ENCODE measurements at places on chromosomes 13 and 19.

GRCh38 chr19:45144431-45145269 lies 16.1 kb downstream of the NKPD1 start:
- DNase-seq = no peak

GRCh38 chr13:67515895-67516294 lies 285.8 kb upstream of the PCDH9 start:
- DNase-seq = no peak

DNA sequence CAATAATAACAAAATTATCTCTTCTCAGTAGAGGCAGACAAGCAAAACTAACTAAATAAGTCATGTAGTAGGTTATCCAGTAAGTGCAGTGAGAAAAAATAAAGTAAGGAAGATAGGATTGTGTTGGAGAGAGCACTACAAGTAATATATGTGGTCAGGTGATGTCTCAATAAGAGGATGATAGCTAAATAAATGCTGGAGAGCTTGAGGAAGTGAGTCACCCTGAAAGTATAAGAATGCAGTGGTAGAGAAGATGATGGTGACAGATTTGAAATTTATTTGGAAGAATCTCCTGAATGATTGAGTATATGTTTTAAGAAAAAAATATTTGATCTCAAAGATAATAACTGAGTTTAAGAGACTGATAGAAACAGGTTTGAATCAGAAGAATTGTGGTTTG lies 152.2 kb upstream of the PRR20A start:
- no peak for DNase-seq

DNA sequence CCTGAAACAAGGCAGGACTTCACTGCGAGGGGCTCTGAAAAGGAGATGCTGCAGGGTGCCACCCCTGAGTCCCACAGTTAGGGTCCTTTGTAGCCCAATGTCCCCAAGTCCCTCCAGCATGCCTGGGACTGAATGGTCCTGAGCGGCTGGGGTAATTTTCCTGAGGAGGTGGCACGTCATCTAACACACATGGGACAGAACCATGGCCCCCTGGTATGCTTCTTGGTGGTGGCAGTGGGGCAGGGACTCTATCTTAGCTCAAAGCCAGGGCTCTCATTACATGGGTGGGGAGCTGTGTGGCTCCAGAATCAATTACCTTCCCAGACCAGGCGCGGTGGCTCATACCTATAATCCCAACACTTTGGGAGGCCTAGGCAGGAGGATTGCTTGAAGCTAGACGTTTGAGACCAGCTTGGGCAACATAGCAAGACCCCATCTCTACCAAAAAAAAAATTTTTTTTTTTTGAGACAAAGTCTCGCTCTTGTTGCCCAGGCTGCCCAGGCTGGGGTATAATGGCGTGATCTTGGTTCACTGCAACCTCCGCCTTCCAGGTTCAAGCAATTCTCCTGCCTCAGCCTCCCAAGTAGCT lies 7.9 kb upstream of the SLC7A9 start:
- DNase-seq = no peak

GRCh38 chr19:45790942-45791341 lies 1.7 kb downstream of the DMWD start:
- DNase-seq = no peak

- no peak for DNase-seq
Observed at GRCh38 chr19:35077411-35078223, 36.1 kb downstream of the HPN start.

- DNase-seq = no peak
Observed at GRCh38 chr13:76790526-76790925, 95.7 kb downstream of the KCTD12 start.

- DNase-seq = no peak
Observed at GRCh38 chr13:94251831-94252608, 227.5 kb downstream of the DCT start.

- DNase-seq = no peak
Observed at GRCh38 chr19:50629801-50630200, 9.9 kb downstream of the SYT3 start.

DNA sequence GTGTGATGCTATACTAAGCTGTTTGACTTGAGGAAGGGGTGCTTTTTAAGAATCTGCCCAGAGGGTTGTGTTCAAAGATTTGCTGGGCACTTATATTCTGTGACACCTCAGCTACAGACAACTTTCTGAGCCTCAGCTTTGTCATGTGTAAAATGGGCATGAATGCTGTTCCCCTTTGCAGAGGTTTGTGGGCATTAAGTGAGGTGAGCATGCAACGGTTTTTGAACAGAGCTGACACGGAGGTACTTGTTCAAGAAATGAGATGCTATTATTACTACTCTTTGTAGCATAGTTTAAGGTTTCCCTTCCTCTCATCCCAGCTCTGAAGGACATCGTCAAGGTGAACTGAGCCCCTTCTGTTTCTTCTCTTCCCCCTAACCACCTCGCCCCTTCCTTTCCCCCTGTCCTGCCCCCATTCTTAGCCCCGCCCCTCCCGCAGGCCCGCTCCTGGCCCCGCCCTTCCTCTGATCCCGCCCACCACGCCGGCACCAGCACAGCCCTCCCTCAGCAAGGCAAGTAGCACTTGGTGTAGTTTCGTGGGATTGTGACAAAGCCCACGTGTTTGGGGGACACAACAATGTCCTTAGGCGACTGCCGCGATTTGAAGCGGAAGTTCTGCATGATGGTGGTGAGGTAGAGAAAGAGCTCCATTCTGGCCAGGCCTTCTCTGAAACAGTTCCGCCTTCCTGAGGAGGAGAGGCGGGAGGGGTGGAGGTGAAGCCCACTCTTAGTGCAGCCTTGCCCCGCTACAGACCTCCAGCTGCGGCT lies 26.1 kb upstream of the CYP2A7 start:
- no peak for DNase-seq

- no peak for DNase-seq
Observed at GRCh38 chr13:103876571-103876970, 810.4 kb upstream of the SLC10A2 start.

- peak; percentile 98 for DNase-seq
Observed at GRCh38 chr19:56105090-56105701, 15.9 kb downstream of the ZNF787 start.

DNA sequence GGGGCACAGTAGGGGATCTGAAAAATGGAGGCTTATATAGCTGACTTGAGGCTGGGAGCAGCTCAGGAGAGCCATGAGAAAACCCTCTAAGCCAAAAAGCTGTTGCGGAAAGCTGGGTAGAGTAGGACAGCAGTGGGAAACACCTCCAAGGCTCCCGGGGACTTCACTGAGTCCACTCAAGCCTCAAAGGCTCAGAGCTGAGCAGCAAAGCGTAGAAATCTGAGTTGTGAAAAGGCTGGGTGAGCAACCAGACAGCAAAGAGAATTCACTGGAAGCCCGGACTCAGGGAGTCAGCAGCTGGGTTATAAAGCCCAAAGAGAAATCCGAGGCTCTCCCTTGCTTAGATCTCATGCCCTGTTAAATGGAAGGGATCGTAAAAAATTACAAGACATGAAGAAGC lies 905.0 kb downstream of the EFNB2 start:
- DNase-seq = no peak

GRCh38 chr13:50152655-50153309 lies 137.5 kb downstream of the KCNRG start:
- no peak for DNase-seq

DNA sequence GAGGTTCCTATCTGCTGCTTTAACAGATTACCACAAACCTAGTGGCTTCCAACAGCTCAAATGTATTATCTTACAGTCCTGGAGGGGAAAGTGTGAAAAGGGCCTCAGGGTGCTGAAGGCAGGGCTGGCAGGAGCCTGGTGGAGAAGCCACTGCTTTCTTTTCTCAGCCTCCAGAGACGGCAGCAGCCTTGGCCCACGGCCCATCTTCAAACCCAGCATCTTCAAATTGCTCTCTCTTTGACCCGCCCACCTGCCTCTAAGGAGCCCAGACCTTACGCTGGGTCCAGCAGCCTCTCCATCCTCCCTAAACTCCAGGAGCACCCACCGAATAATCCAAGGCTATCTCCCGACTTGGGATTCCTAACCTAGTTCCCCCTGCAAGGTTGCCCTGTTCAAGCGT lies 35.6 kb downstream of the C13orf46 start:
- no peak for DNase-seq

GRCh38 chr19:35068941-35069634 lies 27.6 kb downstream of the HPN start:
- no peak for DNase-seq

GRCh38 chr13:33340631-33341030 lies 55.1 kb upstream of the STARD13 start:
- no peak for DNase-seq

GRCh38 chr19:33412601-33413425 lies 39.3 kb downstream of the CEBPG start:
- no peak for DNase-seq

DNA sequence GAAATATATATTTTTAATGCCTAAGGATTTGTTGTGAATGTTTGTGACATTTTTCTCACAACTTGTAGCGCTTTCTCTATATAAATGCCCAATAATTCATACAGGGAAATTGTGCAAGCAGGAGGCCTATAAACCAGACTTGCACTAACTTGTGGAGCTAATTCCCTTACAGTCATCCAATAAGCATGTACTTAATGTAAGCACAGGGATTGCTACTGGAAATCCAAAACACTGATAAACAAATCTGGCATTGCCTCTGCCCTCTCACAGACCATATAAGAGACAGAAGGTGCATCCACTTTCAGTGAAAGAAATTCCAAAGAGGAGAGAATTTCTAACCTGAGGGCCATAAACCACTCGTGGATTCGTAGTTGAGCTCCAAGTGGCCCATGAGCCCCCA lies 518.8 kb downstream of the MYO16 start:
- DNase-seq = no peak

GRCh38 chr13:60163478-60164233 lies at the start of gene DIAPH3:
Gene DIAPH3 (minus strand): TSS chr13:60163928. CDS start chr13:60163766, 162 bp downstream.
- DNase-seq = peak; percentile 84

DNA sequence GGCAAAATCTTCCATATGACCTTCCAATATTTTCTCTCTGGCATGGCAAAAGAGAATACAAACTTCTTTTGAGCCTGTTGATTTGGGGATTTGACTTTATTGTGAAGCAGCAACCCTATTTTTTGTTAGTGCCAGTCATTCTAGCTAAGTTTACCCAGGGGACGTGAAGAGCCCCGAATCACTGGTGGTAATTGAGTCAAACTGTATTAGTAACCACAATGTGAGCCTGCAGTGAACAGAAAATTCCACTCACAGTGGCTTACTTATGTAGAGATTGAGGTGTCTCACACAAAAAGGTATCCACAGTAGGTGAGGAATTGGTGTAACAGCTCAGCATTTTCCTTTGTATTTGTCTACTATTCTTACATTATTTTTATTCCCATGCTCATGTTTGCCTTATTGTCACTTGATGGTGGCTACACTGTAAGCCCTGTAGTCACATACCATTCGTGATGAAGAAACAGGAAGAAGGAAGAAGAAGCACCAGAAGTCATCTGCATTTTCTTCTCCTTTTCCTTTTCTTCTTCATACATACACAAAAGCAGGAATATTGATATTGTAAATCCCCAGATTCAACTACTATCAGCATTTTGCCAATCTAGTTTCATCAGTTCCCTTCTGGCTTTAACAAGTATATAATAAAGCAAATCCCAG lies 33.3 kb upstream of the MYCBP2 start:
- DNase-seq = no peak

GRCh38 chr19:30223866-30224688 lies 148.1 kb upstream of the ZNF536 start:
- DNase-seq = no peak

- DNase-seq = no peak
Observed at GRCh38 chr19:45141203-45141900, 19.4 kb downstream of the NKPD1 start.

GRCh38 chr13:102020611-102021216 lies 381.1 kb downstream of the FGF14 start:
- DNase-seq = no peak

DNA sequence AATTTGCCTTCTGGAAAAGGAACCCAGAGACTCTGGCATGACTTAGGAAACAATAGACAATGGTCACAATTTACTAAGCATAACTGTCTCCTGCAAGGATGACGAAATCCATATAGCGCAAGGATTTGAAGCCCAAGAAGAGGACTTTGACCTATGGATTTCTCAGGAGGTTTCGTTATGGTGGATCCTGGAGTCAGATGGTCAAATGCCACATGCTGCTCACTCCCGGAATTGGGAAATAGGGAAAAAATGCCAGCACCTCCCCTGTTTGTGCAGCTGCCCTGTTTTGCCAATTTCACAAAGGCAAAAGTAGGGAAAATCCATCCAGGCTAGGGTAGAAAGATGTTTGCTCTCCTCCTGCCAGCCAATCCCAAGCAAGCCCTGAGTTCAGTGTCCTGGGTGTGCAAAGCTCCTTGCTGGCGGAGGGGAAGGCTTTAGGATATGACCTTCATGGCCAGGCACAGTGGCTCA lies 23.4 kb downstream of the RDH8 start:
- no peak for DNase-seq

DNA sequence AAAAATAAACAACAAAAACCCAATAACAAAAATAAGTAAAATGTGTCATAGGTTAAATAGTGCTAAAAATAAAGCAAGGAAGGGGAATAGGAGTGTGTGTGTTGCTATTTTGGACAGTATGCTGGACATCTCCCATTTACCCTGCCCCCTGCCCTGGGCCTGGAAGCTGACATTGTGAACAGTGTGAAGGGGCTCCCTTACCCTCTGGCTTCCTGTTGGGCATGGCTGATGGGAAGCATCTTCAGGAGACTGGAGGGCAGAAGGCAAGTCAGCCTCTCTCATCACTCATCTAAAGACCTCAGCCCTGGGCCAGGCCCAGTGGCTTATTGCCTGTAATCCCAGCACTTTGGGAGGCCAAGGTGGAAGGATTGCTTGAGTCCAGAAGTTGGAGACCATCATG lies 26.7 kb downstream of the KCTD15 start:
- no peak for DNase-seq

- no peak for DNase-seq
Observed at GRCh38 chr13:94967183-94968039, 255.1 kb upstream of the SOX21 start.

Data from HuH-7 (cell line).